Bone marrow (tissue), 2 donors: ENCODE measurements at places on chromosomes 12 and 14.

DNA sequence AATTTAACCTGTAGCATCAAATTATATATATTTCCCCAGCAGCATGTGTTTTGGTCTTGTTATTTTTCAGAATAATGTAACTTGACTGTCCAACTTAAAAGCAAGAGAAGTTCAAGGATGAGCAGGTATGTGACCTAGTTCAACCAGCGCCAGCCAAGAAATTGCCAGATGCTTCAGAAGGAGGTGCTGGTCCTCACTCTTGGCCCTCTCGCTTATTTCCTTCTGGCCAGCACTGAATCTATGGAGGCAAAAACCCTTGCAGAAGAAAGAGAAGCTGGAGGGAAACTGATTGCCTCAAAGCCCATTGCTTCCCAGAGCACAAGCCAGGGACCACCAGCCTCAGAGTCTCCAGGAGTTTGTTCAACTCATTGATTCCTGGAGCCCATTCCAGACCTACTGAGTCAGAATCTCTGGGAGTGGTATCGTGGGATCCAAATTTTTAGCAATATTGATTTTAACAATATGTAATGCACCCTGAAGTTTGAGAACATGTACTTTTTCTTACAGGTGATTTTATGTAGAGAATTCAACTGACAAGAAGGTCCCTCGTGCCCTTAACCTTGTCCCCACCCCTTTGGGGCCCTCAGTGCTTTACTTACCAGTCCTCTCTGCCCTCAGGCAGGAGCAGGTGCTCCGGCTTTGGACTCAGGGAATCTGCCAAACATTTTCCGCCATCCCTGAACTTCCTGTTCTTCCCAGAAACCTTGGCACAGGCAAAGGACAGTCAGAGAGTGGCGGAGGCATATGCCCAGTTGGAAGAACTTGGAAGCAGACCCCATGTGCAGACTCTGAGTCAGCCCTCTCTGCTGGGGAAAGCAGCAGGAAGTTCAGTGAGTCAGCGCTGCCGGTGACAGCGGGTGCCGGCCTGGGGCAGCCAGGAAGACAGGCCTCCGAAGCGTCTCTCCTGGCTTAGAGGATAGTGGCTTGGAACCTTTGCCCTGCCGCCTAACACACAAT lies 10.4 kb downstream of the BEST3 start:
- DNase-seq: peak; percentile 2

GRCh38 chr12:90690120-90690519 lies 264.9 kb downstream of the CCER1 start:
- DNase-seq: no peak

DNA sequence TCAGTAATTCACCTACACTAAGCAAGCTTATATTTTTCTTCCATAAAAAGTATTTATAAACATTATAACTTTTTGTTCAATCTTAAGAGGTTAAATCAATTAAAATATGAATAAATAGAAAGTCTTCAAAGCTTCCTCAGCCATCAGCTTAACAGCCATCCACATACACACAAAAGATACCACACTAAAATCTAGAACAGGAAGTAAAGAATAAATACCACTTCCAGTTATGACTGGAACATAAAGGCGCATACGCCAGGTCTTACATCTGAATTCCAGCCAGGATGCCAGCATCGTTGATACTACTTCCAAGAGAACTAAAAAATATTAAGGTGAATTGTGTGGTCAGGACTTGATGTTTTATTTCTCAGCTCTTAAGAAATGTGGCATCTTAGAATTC lies 17.0 kb downstream of the SIX1 start:
- no peak for DNase-seq

DNA sequence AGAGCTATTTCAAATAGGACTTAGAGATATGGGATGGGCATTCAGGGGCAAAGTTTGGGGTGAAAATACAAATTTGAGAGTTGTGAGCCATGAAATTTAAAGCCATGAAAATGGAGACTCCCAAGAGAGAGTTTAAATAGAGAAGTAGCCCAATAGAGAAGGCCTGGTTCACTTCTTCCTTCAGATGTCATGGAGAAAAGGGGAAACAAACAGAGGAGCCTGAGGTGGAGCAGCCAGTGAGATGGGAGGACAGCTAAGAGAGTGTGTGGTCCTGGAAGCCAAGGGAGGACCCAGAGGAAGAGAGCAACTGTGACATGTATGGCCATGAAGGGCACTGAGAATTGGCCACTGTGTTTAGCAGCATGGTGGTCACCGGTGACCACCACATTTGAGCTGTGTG lies 12.3 kb upstream of the DYNLL1 start:
- DNase-seq: no peak

DNA sequence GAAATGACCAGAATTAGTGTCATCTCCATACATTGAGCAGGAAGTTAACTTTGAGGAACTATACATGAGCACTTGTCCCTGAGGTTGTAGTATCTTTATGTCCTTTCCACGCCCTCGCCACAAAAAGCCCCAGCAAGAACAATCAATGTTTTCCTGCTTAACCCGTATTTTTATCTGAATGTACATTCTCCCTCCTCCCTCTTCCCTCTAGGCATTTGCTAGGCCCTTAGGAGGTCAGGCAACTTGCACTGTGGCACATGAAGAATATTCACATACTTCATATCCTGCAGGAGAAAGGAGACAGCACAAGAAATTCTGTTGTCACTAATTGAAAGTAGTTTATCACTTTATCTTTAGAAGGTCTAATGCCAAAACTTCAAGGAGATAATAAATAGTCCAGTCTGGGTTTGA lies 18.1 kb upstream of the DUSP6 start:
- DNase-seq: no peak

DNA sequence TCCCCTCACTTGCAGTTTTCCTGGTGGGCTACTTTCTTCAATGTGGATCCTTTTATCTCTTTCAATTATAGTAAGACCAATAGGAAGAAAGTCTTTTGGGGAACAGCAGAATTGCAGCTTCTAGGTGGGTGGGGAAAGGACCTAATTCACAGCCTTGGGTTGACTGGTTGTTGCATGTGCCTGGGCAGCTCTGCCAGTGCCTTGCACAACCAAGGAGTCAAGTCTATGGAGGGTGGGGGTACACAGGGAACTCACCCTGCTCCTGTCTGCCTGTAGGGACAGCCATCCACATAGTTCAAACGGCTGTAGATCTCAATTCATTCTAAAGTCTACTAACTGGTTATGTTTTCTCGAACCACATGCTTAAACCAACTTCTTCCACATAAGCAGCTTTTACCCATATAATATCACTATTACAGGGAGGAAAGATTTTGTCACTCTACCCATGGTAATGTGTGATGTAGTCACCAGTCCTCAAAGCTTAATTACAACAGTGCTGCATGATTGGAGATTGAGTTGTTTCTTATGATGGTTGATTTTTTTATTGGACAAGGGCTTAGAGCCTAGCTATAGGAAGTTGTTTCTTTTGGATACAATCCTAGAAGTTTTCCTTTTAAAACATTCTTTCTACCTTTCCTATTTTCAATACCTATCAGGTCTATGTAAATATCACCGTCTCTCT lies 117.7 kb upstream of the FRMD6 start:
- DNase-seq: no peak

GRCh38 chr12:56590237-56590830 lies 39.8 kb downstream of the BAZ2A start:
- DNase-seq: no peak

GRCh38 chr14:104134061-104134965 lies 4.1 kb upstream of the KIF26A start:
- DNase-seq: no peak

GRCh38 chr14:106622200-106622745 lies 1095.9 kb downstream of the TMEM121 start:
- DNase-seq: peak; percentile 75

- DNase-seq: no peak
Observed at GRCh38 chr12:128761379-128761790, 62.4 kb downstream of the SLC15A4 start.

- no peak for DNase-seq
Observed at GRCh38 chr14:25079311-25079710, 29.4 kb upstream of the STXBP6 start.

GRCh38 chr14:39426605-39427004 lies 5.6 kb downstream of the FBXO33 start:
- DNase-seq: no peak

DNA sequence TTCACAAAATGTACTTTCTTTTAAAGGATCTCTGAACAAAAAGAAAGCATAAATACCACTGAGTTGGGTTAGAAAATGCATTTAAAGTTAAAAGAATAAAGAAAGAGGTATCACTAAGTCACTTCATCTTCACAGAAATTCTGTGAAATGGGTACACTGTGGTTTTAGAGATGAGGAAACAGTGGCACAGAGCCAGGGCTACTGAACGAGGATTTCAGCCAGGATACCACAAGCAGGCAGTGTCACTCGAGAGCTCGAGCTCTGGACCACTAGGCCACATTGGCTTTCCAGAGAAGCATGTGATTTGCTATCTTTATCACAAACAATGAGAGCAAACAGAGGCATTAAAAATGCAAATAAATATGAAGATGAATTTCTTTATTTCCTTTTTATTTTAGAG lies 51.0 kb downstream of the WDHD1 start:
- no peak for DNase-seq

DNA sequence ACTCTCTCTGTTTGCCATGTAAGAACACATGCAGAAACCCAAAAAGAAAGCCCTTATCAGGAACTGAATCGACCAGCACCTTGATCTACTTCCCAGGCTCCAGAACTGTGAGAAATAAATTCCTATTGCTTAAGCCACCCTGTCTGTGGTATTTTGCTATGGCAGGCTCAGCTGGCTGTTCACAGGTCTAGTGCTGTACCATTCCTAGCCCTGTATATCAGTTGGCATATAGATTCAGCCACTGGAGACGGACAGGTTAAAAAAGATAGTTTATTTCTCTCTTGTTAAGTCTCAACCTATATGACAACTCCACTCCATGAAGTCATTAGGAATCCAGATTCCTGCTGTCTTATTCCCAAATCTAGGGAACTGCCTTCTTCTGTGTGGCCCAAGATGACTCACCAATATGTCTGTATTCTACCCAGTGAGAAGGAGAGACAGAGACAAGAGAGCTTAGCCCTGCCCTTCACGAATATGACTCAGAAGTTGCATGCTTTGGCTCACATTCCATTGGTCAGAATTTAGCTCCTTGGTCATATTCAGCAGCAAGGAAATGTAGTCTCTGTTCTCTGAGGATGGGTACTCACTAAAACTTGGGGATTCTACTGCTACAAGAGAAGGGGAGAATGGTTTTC lies 57.0 kb downstream of the PLEKHG7 start:
- no peak for DNase-seq

- DNase-seq: no peak
Observed at GRCh38 chr12:53467880-53468279, 16.0 kb downstream of the PCBP2 start.

- no peak for DNase-seq
Observed at GRCh38 chr12:104079024-104079423, 14.7 kb downstream of the HCFC2 start.

- DNase-seq: no peak
Observed at GRCh38 chr14:99627510-99628381, 17.2 kb upstream of the HHIPL1 start.

DNA sequence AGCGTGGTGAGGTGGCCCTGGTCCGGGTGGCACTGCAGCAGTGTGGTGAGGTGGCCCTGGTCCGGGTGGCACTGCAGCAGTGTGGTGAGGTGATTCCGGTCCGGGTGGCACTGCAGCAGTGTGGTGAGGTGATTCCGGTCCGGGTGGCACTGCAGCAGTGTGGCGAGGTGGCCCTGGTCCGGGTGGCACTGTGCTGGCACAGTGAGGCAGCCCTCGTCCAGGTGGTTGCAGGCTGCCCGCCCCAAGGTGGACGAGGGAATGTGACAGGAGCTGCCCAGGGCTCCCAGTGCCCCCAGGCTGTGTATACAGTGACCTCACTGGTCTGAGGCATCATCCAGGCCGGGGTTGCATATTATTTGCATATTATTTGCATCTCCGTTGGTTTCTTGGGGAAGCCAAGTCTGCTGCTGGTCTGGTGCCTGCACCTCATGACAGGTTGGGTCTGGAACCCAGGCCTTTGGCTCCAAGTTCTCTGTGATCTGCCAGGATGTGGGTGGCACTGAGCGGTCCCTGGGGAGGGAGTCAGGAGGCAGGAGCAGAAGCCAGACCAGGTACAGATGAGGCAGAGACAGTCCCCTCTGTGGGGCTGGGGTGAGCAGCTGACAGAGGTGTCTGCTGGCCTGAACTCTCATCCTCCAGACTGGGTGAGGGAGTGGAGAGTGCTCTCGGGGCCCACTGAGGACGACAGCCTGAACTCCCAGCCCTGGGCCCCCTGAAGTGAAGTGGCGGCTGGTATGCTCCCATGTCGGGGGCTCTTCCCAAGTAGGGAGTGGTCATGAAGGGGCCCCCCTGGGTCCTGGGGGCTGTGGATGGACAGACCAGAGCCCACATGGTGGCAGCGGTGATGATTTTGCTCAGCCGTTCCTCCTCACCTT lies 79.3 kb downstream of the KIF26A start:
- no peak for DNase-seq

GRCh38 chr14:28704153-28704552 lies 62.4 kb upstream of the FOXG1 start:
- no peak for DNase-seq

DNA sequence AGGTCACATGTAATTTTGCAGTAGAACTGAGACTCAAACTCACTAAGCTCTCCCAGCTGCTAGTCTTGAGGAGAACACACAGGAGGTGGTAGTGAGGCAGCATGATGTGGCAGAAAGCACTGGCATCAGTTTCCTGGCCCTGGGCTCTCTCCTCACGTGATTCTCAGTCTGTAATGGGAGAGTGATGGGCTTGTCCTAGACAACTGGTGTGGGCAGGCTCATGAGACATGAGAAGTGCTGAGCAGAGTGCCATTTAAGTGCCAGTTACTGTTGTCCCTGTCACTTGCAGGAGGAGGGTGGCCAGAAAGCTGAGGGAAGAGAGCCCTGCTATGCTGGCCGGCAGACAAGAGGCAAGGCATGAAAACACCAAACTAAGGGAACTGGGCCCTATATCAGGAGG lies 48.5 kb upstream of the OVCH1 start:
- DNase-seq: no peak

DNA sequence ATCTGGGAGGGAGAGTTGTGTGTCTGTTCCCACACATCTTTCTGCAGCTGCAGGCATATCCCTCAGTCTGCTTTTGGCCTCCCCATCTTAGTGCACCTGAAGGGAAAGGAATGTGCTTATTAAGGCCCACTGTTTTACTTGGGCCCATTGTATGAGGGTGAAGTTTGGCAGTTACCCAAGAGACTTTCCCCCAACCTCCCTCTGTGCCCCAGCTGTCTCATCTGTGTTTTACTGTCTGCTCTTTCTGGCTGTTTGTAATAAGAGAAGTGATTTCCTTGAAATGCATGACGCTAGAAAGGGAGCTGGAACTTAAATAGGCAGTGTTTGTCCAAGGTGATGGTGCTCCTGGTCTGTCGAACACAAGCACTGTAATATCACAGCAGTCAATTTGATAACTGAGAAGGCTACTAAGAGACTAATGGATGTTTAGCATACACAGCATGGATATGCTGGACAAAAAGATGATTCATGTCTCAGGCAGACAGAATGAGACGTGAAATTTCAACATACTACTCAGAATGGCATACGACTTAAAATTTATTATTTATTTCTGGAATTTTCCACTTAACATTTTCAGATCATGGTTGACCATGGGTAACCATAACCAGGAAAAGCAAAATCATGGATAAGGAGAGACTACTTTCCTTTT lies 43.6 kb downstream of the FSCB start:
- DNase-seq: no peak

DNA sequence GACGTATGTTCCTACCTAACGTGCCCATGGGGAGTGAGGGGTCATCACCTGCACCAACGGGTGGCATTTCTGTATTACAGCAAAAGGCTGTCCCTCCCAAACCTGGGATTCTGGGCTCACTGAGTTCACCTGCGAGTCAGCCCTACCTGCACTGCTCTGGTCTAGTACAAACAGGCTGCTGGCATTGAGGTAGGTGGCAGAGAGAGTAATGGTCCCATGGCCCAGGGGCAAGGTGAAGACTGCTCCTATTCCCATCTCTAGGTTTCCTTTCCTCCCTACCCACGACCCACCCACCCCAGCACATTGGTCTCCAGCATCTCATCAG lies 421 bp downstream of the SUOX start:
- no peak for DNase-seq
